Immature natural killer cell (primary cell): ENCODE measurements at places on chromosomes 16 and 17. TPM values are rescaled to one million over a fixed set of nuclear protein-coding genes. Genes with fewer than 3 reads are reported as not detected.
A peak's percentile ranks its signal among the peaks of the same experiment; 100 is the strongest.

DNA sequence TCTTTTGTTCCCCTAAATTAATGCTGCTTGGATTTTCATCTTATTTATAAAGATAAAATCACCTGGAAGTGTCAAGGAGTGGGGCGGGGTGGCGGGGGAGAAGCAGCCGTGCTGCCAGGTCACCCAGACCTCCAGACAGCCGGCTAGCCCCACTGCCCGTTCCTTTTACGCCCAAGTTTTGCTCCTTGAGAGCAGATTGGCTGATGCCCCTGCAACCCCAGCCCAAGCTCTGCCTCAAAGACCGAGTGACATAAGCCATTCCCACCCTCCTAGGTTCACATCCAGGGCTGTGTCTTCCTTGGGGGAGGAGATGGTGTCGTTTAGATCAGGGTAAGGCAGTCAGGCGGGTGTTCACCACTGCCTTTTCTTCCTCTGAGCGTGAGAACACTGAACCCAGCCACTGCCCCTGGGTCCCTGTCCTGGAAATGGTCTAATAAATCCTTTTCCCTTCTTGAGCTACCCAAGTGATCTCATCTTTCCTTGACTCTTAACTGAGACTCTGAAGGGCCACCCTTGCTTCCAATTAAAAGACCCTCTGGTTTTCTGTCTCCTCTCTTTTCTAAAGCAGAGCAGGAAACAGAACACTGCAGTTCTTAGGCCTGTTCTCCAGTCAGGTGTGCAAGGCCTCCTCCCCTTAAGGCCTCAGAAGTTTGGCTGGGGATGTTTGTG lies 5.7 kb downstream of the PDF start:
- H3K36me3 ChIP-seq = peaks cover 8% of the 10 kb centered on the region
- DNase-seq = no peak
- peaks cover 27% of the 10 kb centered on the region for H3K4me1 ChIP-seq
- H3K4me3 ChIP-seq = no peak overlapping the region
- H3K27ac ChIP-seq = peak overlapping the region; percentile 72

- no peak overlapping the region for H3K27ac ChIP-seq
- H3K27me3 ChIP-seq = peaks cover 2% of the 10 kb centered on the region
- no peaks in the 10 kb centered on the region for H3K4me1 ChIP-seq
- no peak for DNase-seq
- no peak overlapping the region for H3K4me3 ChIP-seq
Measured at GRCh38 chr17:21330436-21331160, 45.6 kb upstream of the KCNJ12 start.

Gene C1QL1
- polyA plus RNA-seq = not detected

DNA sequence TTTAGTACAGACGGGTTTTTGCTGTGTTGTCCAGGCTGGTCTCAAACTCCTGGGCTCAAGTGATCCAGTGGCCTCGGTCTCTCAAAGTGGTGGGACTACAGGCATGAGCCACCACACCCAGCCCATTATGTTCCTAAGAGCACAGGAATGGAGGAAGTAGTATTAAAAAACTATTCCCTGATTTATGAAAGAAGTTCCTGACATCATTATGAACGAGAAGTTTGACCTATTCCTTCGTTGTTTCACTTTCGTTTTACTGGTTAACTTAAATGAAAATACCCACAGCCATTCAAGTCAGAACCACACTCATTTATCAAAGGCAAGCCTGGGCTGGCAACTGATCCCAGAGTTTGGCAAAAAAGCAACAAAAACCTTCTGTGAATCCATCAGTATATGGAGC lies 13.5 kb upstream of the CBX4 start:
- peaks cover 4% of the 10 kb centered on the region for H3K4me1 ChIP-seq
- H3K36me3 ChIP-seq = no peaks in the 10 kb centered on the region
- DNase-seq = no peak
- no peak overlapping the region for H3K27ac ChIP-seq
- H3K4me3 ChIP-seq = peak overlapping the region; percentile 71

Gene YPEL3
- polyA plus RNA-seq = 248 TPM

DNA sequence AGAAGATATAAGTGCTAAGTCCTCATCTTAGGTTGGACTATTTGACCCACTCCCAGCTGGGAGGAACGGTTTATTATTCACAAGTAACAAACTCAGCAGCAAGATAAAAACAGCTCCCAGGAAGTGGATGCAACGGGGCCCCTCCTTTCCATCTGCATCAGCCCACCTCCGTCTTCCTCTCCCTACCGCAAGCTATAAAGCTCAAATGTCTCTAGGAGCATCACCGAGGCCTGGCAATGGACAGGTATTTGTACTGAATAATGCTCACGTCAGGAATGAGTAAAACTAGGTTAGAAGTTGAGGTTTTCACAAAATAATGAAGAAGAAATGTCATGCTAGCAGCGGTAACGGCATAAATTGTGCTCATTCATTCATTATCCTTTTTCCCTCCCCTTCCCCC lies 408.7 kb upstream of the PSMD7 start:
- no peak overlapping the region for H3K27ac ChIP-seq
- H3K4me3 ChIP-seq = no peak overlapping the region
- DNase-seq = no peak

- no peak overlapping the region for H3K27ac ChIP-seq
- H3K4me1 ChIP-seq = peaks cover 15% of the 10 kb centered on the region
- H3K27me3 ChIP-seq = peaks cover 10% of the 10 kb centered on the region
- H3K4me3 ChIP-seq = no peak overlapping the region
- no peaks in the 10 kb centered on the region for H3K36me3 ChIP-seq
Measured at GRCh38 chr17:15963670-15964110, 18.8 kb downstream of the ADORA2B start.

GRCh38 chr16:2159175-2159838 lies 3.7 kb downstream of the TRAF7 start:
- no peaks in the 10 kb centered on the region for H3K36me3 ChIP-seq
- peaks cover 9% of the 10 kb centered on the region for H3K27me3 ChIP-seq
- peaks cover 32% of the 10 kb centered on the region for H3K4me1 ChIP-seq
- no peak for DNase-seq
- H3K4me3 ChIP-seq = no peak overlapping the region

Gene TCF25
- polyA plus RNA-seq = 249 TPM

DNA sequence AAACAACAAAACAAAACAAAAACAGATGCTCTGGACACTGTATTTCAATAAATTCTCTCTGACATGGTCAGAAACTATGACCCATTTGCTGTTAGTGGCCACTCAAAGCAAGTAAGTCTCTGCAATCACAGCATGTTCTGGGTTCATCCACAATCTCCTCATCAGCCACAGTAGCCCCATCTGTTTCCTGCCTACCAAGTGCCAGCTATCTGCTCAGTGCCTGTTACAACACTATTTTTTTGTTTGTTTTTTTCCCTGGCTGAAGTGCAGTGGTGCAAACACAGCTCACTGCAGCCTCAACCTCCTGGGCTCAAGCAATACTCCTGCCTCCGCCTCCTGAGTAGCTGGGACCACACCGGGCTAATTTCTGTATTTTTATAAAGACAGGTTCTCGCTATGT lies 137.9 kb downstream of the SOX9 start:
- no peaks in the 10 kb centered on the region for H3K4me1 ChIP-seq
- no peak overlapping the region for H3K27ac ChIP-seq
- no peak for DNase-seq

DNA sequence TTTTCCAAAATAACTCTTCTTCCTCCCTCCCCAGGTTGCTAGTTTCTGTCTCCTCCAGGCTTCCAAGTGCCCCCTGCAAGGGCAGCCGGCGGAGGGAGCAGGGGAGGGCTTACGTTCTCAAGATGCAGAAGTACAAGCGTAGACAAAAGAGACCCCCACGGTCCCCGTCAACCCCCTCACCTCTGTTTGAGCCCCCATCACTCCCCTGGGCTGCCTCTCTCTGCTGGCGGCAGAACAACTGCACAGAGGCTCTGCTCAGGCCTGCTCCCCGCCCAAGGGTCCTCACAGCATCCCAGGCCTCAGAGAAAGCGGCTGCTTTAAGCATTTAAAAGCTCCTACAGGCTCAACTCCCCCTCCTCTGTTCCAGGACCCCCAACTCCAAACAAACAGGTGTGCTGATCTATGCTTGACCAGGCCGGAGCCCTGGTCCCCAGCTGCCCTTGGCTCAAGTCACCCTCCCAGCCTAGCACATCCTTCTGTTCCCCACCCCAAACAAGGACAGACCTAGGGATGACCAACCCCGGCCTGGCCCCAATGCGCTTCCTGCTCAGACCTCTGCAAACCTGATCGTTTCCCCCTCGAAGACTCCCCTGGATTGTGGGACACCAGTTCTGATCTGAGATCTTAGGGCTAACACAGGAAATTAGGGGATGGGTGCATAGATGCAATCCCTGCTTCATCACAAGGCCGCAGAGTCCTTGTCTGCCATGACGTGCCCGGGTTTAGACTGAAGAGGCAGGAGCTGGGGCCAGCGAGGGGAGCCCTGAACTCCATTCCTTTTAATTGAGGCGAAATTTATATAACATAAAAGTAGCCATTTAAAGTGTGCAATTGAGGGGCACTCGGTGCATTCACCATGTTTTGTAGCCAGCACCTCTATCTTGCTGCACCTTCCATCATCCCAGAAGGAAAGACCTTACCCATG lies 17.2 kb upstream of the RBFOX3 start:
- H3K27me3 ChIP-seq = no peaks in the 10 kb centered on the region
- H3K4me3 ChIP-seq = no peak overlapping the region
- no peak for DNase-seq
- no peaks in the 10 kb centered on the region for H3K4me1 ChIP-seq
- no peaks in the 10 kb centered on the region for H3K36me3 ChIP-seq

DNA sequence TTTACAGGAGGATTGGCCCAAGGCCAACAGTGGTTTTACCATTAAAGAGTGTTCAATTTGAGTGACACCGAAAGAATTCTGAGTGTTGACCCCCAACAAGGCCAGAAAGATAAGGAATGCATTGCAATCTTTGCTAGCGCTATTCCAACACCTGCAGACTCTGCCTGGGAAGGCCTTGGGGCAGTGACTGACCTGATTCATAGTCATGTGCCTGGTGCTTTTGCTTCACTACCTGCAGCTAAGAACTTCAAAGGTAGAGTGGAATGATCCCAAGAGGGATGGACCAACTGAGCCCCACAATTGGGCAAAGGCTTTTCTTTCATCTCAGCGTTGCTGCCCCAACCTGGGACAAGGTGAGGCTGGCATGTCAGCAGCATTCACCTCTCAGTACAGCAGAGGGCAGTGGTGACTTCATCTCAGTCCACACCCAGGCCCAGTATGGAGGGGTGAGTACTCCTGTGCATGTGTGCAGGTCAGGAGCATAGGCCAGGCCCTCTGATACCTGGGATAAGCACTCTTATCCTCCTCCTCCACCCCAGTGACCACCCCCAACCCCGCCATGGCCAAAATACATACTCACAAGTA lies 149.6 kb upstream of the GNAO1 start:
- no peaks in the 10 kb centered on the region for H3K36me3 ChIP-seq
- no peak overlapping the region for H3K4me3 ChIP-seq
- no peak for DNase-seq
- H3K4me1 ChIP-seq = no peaks in the 10 kb centered on the region
- H3K27ac ChIP-seq = no peak overlapping the region

- H3K36me3 ChIP-seq = peaks cover 8% of the 10 kb centered on the region
- H3K27ac ChIP-seq = no peak overlapping the region
- no peaks in the 10 kb centered on the region for H3K4me1 ChIP-seq
- H3K4me3 ChIP-seq = no peak overlapping the region
- H3K27me3 ChIP-seq = peaks cover 2% of the 10 kb centered on the region
Measured at GRCh38 chr16:30113711-30114333, 485 bp upstream of the GDPD3 start.

Gene ADAMTS18
- not detected for polyA plus RNA-seq

DNA sequence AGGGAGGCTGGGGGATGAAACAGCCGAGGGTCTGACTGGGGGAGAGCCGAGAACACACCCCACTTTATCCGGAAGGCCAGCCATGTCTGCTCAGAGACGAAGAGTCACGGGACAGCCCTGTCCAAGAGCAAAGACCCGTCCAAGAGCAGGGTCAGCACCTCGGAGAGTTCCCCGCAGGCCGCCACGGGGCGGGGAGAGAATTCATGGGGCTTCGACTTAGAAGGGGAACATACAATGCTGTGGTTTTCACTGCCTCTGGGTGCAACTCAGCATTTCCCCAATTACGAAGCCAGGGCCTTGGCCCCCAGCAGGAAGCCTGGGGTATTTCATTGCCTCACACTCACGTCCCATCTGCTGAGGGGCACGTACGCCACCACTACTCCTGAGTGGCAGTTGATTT lies 59.3 kb downstream of the JPH3 start:
- H3K36me3 ChIP-seq = no peaks in the 10 kb centered on the region
- H3K4me3 ChIP-seq = no peak overlapping the region
- DNase-seq = peak; percentile 50
- H3K27ac ChIP-seq = no peak overlapping the region

DNA sequence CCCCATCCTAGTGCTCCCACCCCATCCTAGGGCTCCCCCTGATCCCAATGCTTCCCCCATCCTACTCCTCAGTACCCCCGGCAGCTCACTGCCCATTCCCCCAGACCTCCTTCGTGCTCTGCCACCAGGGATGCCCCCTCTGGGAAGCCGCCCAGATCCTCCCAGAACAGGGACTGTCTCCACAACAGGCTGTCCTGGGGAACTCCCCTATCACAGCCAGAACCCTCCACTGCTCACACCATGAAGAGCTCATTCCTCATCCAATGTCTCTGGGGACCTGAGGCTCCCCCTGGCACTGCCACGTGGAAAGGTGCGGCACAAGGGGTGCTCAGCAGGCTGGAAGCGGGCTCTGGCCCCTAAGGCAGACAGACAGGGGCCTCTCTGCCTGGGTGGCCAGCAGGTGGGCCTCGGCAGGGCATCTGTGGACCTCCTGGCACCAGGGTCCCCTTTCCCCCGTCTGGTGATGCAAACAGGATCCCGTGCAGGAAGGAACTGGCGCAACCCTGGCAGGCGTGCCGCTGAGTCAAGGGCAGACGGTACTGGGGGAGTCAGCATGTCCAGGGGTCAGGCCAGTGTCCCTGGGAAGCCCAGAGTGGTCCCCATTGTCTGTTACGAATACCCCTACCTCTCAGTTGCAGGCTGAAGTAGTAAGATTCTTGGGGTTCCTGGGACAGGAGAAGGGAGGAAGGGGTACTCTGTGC lies 14.8 kb upstream of the PVALEF start:
- no peak overlapping the region for H3K4me3 ChIP-seq
- H3K36me3 ChIP-seq = no peaks in the 10 kb centered on the region
- no peaks in the 10 kb centered on the region for H3K27me3 ChIP-seq
- no peak for DNase-seq

DNA sequence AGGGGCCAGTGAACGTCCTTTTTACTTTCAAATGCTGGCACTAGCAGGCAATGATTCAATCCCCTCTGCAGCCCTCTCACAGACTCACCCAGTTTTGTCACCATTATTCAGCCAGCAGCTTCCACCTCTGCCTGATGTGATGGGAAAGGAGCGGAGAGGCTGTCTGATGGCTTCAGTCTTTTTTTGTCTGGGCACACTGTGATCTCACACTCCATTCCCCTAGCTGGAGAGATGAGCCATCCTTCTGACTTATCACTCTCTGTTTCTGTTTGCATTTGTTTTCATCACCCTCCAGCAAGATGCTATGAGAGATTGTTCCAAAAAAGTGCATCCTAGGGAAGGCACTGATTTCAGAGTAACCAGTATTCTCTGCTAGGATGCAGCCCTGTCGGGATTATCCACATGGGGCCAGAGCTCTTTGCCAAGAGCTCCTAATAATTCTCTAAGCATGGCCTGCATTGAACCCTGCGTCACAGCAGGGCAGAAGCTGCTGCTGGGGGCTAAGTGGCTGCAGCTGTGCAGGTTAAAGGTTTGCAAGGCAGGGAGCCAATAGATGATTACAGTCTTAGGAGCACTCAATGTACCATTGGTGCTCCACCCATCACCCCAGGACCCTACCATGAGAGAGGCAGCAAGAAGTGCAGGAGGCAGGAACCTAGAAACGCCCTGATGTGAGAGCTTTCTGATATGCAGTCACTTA lies 236.1 kb upstream of the C16orf82 start:
- no peak overlapping the region for H3K4me3 ChIP-seq
- no peak overlapping the region for H3K27ac ChIP-seq
- no peaks in the 10 kb centered on the region for H3K36me3 ChIP-seq
- H3K27me3 ChIP-seq = peaks cover 17% of the 10 kb centered on the region
- no peak for DNase-seq
- H3K4me1 ChIP-seq = no peaks in the 10 kb centered on the region

GRCh38 chr17:9714801-9715200 lies 69.5 kb downstream of the USP43 start:
- H3K27ac ChIP-seq = no peak overlapping the region
- H3K27me3 ChIP-seq = no peaks in the 10 kb centered on the region
